ENCODE measurements at places on chromosomes 2 and 18.

- no peak for DNase-seq
Observed at GRCh38 chr2:191246820-191247380, 1.7 kb downstream of the MYO1B start.

DNA sequence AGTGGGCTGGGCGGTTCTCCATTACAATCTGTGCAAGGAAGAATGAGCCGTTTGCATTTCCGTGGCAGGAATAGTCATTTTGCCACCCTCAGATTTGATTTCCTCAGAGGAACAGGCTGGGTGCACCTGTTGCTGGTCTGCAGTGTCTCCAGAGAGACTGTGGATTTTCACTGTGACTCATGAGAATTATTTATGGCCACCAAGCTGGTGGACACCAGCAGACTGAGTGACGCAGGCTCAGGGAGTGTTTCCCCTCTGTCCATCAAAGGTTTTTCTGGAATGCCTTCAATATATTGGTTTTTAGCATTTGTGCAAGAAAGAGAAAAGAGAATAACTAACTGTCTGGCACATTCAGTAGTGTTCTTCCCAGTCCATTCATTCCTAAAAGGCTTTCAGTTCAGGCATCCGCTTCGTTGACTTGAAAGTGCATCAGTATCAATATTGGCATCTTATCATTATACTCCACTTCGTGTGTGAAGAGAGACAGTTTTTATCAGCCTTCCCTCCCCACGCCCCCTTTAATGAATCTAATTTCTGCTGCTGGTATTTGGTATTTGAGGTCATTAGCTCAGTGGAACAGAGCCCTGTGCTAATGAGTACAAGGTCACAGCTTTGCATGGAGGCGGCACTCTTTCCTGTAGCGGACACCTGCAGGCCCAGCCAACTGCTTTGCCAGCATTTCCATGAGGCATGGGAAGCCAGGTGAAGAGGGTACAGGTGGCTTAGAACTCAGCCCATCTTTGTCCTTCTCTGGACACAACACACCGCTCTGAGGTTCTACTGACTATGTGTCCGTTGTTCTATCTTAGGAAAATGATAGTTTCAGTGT lies 39.9 kb downstream of the PRKCE start:
- DNase-seq = no peak

GRCh38 chr18:75280427-75281280 lies 70.1 kb downstream of the TSHZ1 start:
- DNase-seq = no peak

- DNase-seq = no peak
Observed at GRCh38 chr2:203510256-203510940, 24.7 kb downstream of the RAPH1 start.

GRCh38 chr18:23183411-23184150 lies 48.3 kb downstream of the CABLES1 start:
- DNase-seq = no peak

- DNase-seq = no peak
Observed at GRCh38 chr2:210442457-210442856, 34.1 kb downstream of the LANCL1 start.

GRCh38 chr2:169049142-169049541 lies 18.0 kb upstream of the ABCB11 start:
- DNase-seq = no peak

DNA sequence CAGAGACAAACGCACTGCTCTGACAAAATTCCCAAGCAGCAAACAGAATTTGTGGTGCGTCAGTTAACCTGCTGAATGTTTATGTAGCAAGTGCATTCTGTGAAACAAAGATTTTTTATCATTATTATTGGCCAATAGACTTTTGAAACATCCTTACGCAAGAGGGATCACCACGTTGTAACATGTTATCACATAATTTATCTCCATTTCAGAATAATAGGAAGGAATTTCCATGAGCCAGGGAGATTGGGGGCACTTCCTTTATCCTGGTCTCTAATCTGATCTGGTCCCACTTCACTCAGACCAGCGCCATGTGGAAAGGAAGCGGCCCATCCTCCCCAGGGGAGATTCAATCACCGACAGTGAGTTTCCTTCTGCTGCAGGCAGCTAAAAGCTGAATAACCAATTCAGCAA lies 166.1 kb downstream of the PID1 start:
- DNase-seq = no peak

DNA sequence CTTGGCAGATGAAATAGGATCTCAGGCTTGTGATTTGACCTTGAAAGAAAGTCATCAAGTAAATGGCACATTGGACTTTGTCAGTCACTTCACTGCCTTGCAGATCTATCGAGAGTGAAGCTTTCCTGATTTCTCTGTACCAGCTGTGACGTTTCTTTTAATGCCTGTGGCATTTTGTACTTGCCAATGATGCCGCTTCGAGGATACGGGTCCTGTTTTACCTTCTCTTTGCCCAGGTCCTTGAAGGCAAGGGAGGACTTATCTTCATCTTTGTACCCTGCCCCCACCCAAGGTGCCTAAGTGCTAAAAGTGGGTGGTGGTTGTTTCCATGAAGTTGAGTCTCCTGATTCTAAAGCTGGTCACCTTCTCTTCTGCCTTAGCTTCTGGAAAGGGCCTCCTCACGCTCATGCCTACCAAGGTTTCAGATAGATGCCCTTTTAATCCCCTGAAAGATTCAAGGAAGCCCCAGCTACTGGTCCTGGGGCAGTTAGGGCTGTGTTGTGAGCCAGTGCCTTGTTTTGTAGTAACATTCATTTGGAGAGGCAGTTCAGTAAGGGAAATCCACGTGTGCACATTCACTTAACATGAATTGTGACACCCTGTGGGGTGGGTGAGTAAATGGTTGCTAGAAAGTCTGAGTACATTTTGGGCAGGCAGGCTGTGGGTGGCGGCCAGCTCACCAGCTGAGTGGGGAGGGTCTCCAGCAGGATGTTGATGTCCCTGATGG lies 6.1 kb downstream of the LBH start:
- DNase-seq = peak; percentile 21

DNA sequence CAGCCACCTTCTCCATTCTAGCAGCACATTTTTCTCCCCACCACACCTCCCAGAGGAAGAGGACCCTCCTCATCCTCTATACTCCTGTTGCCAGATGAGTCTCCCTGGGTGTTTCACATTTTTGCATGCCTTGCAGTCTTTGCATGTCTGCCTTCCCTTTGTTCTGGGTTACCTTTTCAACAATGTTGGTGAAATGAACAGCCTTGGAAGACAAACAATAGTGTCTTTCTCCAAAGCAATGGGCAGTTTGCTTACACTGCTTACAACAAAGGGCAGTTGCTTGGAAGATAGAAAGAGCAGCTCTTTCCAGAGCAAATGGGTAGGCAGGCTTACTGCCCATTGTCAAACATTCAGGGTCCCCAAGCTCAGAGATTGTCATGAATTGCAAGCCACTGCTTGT lies 14.5 kb upstream of the SEH1L start:
- DNase-seq = no peak

- DNase-seq = no peak
Observed at GRCh38 chr2:6814312-6814711, 51.4 kb downstream of the CMPK2 start.

DNA sequence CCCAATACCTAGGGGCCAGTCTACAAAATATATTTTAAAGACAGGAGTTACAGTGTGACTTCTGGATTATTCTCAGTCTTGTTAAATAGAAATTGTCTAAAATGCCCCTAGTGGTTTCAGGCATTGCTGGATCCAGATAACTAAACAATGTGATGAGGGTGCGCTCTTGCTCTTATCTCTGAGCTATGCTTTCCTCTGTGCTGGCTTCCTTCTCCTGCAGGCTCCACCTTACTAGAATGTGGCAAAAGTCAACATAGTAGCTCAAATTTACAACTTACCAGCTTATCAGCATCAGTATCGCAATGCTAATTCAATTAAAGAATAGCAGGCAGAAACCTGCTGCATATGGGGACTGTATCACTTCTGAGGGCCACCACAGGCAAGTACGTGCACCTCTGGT lies 61.3 kb upstream of the RNU4ATAC start:
- no peak for DNase-seq

DNA sequence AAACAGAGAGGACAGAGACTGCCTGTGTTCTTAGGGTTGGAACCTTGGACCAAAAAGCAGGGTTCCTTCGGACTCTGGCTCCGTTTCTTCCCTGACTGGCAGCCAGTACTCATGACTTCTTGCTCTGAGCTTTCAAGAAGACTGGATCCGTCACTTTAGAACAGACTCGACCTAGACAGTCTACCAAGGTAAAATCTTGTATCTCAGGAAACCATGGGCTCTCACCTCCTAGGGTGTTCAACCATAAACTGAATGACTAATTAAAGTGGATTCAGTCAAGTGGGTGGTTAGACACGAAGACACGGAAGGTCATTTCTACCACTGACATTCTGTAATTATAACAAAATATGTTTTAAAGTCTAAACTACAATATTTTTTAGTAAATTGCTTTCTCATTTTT lies 153.8 kb upstream of the SLC39A10 start:
- no peak for DNase-seq

DNA sequence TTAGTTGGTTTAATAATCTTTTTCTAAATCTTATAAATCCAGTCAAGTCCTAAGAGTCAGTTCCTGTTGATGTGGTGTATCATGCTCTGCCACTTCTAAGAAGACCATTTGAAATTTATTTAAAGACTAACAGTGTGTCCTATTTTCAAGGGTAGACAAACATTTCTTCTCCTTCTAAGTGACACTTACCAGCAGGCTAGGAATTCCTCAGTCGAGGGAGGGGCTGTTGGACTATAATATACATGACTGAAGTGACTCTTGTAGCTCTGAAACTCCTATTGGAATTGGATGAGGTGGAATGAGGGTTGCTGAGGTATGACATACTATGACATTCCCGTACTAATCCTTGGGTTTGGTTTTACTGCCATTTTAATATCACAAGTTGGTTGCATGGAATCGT lies 30.6 kb downstream of the ITGB6 start:
- no peak for DNase-seq

DNA sequence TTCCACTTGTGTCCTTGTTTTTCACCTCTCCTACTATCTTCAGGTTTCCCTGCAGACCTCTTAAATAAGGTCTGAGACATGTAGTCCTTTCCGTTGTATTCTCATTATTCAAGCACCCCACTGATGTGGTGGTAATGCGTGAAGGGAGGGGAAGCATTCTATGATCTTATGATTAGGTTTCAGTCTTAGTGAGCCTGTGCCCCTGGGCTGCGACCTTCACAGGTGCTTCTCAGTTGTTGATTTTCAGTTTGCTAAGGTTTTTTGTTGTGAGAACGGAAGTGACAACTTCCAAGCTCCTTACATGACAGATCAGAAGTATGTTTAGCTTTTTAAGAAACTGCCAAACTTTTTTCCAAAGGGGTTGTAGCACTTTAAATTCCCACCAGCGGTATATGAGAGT lies 41.3 kb downstream of the VPS54 start:
- DNase-seq = no peak

DNA sequence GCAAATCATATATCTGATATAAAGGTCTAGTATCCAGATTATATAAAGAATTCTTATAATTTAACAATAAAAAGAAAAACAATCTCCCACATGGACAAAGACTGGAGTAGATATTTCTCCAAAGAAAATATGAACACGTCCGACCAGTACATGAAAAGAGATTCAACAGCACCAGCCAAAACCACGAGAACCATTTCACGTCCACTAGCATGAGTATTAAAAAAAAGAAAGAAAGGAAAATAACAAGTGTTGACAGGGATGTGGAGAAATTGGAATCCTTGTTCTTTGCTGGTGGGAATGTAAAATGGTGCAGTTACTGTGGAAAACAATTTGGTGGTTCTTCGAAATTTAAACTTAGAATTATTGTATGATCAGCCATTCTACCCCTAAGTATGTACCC lies 432.7 kb upstream of the TRIB2 start:
- no peak for DNase-seq

DNA sequence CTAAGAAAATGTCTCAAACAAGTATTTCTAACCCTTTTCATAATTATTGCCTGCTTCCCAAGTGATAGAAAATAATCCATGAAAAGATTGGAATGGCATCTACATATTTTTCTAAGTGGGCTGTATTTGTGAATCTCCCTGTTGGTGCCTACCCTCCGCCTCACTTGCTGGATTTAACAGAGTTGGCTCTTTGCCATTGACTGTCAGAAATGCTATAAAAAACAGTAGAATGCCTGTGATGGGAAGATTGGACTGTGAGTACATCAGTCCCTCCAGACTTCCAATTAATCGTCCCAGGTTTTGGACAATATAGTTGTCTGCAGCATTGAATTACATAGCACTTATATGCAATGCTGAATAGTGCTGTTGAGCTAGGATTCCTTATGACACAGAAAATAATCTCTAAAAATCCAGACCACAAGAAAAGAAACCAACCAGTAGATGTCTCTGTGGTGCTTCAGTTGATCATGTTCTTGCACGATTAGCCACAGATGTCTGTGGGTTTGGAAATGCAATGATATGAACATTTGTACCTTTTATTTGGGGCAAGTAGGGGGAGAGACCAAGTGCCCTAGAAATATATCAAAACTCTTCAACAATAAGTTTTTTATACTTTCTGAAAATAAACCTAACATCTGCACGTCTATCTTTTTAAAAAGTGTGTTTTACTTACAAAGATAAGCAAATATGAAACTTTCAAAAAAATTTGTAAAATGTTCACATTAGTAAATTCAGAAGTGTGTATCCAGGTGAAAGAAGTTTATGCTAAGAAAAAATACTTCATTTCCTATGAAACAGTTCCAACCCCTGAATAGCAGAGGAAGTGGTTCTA lies 88.5 kb downstream of the DYNAP start:
- no peak for DNase-seq

DNA sequence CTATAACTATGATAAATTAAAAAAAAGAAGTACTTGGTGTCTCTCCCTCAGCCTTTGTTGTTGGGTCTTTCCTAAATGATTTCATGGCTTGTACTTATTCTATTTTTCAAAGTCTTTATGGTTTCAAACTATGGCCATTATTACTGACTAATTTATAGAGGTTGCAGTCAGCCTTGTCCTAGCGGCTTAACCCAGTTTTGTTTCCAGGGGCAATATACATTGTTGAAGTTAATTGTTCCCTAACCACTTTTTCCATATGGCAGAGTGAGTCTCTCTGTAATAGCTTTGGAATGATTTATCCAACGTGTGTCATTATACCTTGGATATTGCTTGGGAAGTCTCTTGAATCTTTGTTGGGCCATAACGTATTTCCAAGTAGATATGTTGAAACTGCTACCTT lies 408.8 kb downstream of the HRH4 start:
- no peak for DNase-seq

DNA sequence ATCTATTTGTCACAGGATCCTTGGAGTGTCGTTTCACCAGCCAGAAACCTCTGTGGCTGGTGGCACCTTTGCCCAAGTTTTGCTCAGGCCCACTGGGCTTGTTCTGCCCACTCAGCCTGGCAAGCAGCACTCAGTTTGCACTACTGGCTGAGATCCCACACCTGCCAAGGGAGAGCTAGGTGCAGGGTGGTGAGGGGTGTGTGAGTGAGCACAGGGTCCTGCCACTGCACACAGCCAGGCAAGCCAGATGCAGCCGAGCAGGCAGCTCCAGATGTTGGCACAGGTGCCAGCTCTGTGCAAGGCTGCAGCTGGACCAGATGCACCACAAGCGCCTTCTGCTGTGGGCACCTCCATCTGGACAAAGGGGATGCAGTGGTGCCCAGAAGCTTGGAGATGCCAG lies 281.7 kb upstream of the UBE2E3 start:
- no peak for DNase-seq

DNA sequence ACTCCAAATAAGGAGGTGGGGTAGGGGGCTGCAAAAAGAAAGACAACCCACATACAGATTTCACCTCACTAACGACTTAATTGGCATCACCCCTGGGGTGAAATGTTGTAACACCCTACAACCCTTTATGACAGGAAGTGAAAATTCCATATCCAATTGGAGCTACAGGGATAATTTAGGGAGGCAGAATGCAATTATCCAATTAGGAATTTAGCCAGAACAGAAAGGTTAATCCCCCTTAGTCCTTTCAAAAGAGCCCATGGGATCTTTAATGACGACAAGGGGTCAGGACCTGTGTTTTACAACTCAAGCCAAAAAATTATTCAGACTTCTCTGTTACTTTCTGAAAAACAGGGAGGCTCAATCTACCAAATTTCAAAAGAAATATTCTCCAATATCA lies 1027.1 kb downstream of the TMEM182 start:
- no peak for DNase-seq

All from CD8-positive, alpha-beta memory T cell (primary cell).